ENCODE measurements at places on chromosomes 2 and 18.

DNA sequence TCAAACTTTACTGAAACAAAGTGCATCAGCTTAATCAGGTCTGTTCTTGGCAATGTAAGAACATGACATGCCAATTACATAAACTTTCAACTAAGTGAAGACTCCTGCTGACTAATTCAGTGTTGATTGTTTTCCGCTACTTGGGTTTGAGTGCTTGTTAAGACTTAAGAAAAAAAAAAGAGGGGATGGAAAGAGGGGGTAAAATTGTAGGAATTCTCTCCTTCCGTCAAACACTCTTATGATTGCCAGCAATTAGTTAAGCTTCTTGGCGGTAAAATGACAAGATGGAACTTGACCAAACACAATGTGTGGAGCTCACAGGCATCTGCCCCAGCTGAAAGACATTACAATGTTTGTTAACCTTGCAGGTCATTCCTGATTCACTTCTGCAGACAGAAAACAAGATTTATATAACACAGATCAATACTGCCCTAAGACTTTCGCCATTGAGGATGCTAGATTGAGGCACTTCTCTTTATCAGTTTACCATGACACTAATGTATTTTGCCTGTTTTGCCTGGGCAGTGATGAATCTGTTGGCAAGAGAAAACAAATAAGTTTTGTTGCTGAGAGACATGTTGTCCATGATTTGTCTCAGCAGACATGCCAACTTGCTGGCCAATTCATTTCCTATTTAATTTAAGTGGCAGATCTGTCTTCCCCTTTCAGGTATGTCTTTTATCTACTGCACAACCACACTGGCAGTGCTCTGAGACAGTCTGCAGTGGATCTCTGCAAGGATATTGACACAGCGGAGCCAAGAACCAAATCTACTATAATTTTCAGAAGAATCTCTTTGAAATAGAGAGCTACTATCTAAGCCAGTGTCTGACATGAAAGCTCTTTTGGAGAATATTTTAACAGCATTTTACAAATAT is 410.0 kb upstream of the KCNH7 start:
- ATAC-seq = no peak

DNA sequence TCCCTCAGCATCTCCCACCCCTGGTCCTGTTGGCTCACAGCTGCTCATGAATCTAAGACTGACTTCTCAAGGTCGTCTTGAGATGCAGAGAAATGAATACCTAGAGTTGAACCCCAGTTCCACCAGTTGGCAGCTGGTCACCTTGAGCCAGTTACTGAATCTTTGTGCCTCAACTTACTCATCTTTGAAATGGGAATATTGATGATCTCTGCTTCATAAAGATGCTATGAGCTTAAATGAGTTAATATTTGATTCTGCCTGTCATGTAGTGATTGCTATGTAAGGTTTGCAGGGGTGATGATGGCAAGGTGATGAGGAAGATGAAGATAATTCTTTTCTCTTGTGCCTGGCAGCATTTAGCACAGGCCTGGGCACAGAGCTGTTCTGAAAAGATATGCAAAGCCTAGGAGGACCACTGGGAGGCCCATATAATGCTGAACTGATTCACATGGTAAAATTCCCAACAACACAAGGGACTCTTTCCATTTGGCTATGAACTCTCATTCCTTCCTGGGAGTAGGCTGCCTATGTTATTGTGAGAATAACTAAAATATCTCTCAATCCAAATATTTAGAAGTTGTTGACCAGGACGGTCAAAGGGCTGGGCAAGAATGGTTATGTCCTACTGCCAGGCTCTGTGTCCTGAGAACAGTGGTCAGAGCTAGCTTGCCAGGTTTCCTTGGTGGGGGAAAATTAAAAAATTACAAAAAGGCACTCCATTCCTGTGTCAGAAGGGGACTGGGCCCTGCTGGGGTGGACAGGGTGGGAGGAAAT is 70.9 kb downstream of the APOB start:
- ATAC-seq = no peak

GRCh38 chr2:191701029-191701428 is 23.1 kb downstream of the NABP1 start:
- ATAC-seq = no peak

DNA sequence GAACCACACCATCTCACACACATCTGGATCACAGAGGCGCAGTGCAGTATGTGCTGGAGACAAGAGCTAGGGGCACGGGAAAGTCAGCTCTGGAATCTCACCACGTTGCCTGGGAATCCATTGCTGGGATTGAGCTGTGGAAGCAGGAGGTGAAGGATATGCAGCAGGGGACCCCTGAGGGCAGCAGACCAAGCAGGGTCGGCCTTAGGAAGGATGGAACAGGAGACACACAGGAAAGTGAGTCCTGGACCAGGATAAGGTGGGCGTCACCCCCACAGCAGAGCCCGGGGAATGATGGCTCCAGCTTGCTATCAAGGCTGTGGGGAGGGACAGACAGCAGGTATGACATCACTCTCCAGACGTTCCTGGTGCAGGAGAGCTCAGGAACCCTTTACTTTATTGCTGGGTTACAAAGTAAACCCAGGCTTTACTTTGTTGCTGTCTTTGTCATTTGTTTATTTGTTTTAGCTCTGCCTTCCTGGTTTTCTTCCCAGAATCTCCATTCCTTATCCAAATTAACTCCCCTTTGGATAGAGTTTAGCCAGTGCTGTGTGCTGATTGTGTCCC is 329.8 kb upstream of the MYT1L start:
- no peak for ATAC-seq

DNA sequence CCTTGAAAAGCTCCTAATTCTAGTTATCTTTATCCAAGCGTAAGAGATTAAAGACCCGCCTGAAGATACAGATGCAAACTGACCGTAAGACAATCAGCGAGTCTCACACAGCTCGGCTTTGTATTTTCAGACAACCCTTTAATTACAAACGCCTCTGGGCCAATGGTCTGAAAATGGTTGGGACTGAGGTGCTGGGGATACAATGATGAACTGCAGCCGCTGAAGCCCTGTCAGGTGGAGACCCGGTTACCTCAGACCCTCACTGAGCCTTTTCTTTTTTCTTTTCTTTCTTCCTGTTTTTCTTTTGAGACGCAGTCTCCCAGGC is 715 bp upstream of the CFAP36 start:
- no peak for ATAC-seq

DNA sequence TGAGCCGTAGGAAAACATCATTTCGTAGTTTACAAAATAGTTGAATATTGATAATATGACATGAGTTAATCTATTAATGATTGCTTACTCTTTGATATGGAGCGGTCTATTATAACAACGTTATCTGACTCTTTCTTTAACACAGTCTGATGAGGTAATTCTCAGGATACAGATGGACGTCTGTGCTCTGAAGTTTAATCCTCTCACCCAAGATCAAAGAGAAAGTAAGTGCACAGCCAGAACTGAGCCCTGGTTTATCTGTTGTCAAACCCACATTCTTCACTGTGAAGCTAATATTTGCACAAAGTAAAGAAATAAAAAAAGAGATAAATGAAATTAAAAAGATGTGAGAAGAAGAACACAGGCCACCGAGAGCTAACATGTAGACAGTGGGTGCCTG is 190.9 kb upstream of the COPS8 start:
- no peak for ATAC-seq

DNA sequence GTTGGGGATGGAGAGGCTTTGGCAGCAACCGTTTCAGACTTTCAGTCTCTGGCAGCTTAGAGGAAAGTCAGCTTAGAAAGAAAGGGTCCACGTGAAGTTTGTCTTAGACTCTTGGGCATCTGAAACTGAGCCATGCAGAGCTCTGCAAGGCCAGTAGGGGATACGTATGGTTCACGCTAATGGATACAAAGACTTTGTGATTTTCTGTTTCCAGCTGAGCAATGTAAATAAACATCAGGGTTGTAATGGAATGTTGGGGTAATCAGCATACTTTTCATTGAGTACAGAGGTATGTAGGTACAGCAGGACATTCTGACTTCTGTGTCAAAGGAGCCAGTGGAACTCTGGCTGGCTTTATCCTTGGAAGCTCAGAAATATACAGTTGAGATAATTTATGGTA is 31.0 kb downstream of the RALB start:
- ATAC-seq = no peak

- ATAC-seq = no peak
These were observed 1615.8 kb upstream of the TMEFF2 start for GRCh38 chr2:193810533-193810932.

GRCh38 chr2:164903951-164904350 is 51.4 kb downstream of the SLC38A11 start:
- peak; percentile 92 for ATAC-seq

- no peak for ATAC-seq
These were observed 22.1 kb downstream of the TTLL4 start for GRCh38 chr2:218732761-218733158.
